ENCODE measurements at places on chromosomes 4 and X.
A peak's percentile ranks its signal among the peaks of the same experiment; 100 is the strongest.

- no peak for DNase-seq
Measured at GRCh38 chrX:111467896-111468295, 43.5 kb upstream of the SERTM2 start.

- no peak for DNase-seq
Measured at GRCh38 chrX:35699642-35700041, 98.5 kb upstream of the MAGEB16 start.

DNA sequence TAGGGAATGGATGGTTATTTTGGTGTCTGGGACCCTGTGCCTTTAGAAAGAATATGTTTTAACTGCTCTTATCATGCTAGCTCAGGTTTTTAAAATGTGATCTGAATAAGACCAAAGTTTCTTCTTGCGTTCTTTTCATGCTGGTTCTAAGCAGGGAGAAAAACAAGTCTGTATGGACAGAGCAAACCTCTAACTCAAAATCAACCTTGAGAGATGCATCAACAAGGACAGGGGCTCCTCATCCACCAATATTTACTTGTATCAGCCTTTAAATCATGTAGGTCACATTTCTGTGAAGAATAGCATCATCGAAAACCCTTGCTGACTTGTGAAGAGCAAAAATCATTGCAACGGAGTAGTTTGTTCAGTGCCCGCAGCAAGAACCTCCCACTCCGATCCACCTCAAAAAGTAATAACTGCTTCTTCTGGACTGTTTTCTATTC is 1.2 kb downstream of the ATP10D start:
- DNase-seq, result no peak

DNA sequence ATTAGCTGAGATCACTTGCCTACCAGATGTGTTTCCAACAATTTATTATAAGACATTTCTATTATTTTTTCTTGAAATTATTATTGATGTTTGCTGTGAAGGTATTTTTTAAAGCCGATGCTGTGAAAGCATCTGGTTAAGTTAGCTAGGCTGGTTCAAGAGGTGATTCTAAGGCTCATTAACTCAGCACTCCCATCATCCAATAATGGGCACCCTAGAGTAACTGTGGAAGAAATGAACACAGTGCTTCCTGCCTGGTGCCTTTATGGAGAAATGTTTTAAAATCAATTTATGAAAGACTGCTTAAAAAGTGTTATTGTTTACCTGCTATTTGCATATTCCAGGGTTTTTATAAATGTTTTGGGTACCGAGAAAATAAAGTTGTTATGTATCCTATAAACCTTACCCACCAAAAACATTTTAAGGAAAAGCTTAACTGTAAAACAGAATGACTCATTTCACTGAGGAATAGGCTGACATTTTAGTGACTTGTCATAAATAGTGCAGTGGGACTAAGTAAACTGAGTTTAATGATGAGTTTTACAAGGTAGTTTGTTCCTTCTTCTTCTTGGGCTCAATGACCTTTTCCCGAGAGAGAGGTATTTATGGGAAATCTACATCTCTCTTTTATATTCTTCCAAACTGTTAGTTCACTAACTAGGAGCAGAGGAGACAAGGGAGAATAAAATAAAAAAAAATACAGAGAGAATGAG is 310.0 kb upstream of the AADAT start:
- no peak for DNase-seq

DNA sequence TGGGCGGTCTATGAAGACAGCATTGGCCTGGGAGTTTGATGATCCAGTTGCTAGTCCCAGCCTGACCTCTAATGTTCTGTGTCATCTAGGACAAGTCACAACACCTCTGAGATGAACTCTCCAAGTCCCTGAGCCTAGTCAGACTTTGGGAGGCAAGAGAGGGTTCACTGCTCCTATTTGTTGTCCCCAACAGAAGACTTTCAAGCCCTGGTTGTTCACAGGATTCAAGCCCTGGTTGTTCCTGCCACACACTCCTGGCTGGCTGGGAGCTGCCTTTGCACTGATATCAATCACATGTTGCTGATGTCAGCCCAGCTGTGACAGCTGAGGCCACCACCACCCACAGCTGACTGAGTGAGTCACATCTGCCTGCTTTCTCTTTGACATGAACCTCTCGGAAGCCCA is 253.2 kb upstream of the RASGEF1B start:
- DNase-seq, result peak; percentile 74
